ENCODE measurements at places on chromosomes 3 and 15. TPM values are rescaled to one million over a fixed set of nuclear protein-coding genes. Genes with fewer than 3 reads are reported as not detected.

Gene KATNBL1
- 39.2 TPM for total RNA-seq

Gene KBTBD8
- 20.4 TPM for total RNA-seq

Gene GRK7
- not detected for total RNA-seq

Gene DHX30
- 71.1 TPM for total RNA-seq

Gene RLBP1
- not detected for total RNA-seq

Gene STAC
- total RNA-seq: not detected

Gene KCNAB1
- not detected for total RNA-seq

Gene CD200
- total RNA-seq: 27.4 TPM

Gene SH2D7
- not detected for total RNA-seq

Gene CCR3
- not detected for total RNA-seq

Gene NPAP1
- not detected for total RNA-seq

Gene TRPM1
- not detected for total RNA-seq

Gene CSPG5
- total RNA-seq: 0.48 TPM

Gene MELTF
- total RNA-seq: 2.9 TPM

Gene SKIC8
- 31.3 TPM for total RNA-seq

Gene MYRIP
- total RNA-seq: not detected

Gene MLF1
- 2.9 TPM for total RNA-seq

Gene TRH
- total RNA-seq: not detected

Gene FRMD5
- total RNA-seq: 0.77 TPM

Gene UCN2
- not detected for total RNA-seq

Gene RFTN1
- 128 TPM for total RNA-seq

Gene EPHA3
- total RNA-seq: 0.35 TPM

Gene PLAAT1
- total RNA-seq: not detected

Gene TMEM158
- total RNA-seq: not detected

Gene EFCC1
- 0.42 TPM for total RNA-seq

Gene SLC24A5
- total RNA-seq: not detected

Gene MTHFS
- total RNA-seq: 38.1 TPM

Gene CLDN1
- total RNA-seq: 1.6 TPM

Gene SMCO1
- not detected for total RNA-seq

Gene CRBN
- 48.3 TPM for total RNA-seq

Gene TP53BP1
- total RNA-seq: 35.0 TPM

Gene ARHGAP31
- total RNA-seq: 12.7 TPM

Gene PPM1L
- total RNA-seq: 7.8 TPM

Gene VILL
- 12.5 TPM for total RNA-seq

Gene NR1I2
- 0.17 TPM for total RNA-seq

Gene RHO
- total RNA-seq: not detected

Gene SNX1
- 104 TPM for total RNA-seq

Gene HDGFL3
- total RNA-seq: 22.8 TPM

Gene LRRIQ4
- not detected for total RNA-seq

Gene MKRN2OS
- not detected for total RNA-seq

Gene GUCA1C
- total RNA-seq: not detected

Gene SLC6A20
- total RNA-seq: not detected

Gene RARRES1
- not detected for total RNA-seq

Gene RTP1
- not detected for total RNA-seq

Gene TAGLN3
- total RNA-seq: 0.51 TPM

Gene PRTG
- 0.25 TPM for total RNA-seq

Gene MUC4
- 0.42 TPM for total RNA-seq

Gene FANCD2OS
- total RNA-seq: not detected

Gene SAMD7
- total RNA-seq: not detected

Gene IL5RA
- 0.77 TPM for total RNA-seq

Gene CACNA2D3
- total RNA-seq: not detected

Gene ST8SIA2
- total RNA-seq: not detected

Gene GADL1
- total RNA-seq: not detected
